Mammary epithelial cell (primary cell): ENCODE measurements at places on chromosomes 11 and 22. TPM values are rescaled to one million over a fixed set of nuclear protein-coding genes. Genes with fewer than 3 reads are reported as not detected.

BTBD18 gene
- not detected for total RNA-seq

PHOX2A gene
- total RNA-seq = not detected in 2 replicates

- peak; percentile 7 for DNase-seq
Measured at GRCh38 chr11:127789927-127790326, 789.4 kb upstream of the KIRREL3 start.

GRCh38 chr11:72921028-72921716 lies 107.0 kb downstream of the ATG16L2 start:
- DNase-seq = no peak

GRCh38 chr11:14519597-14519916 lies 629 bp downstream of the PSMA1 start:
- DNase-seq = no peak

- DNase-seq = no peak
Measured at GRCh38 chr11:61062181-61062930, 39.9 kb upstream of the CD5 start.

DNA sequence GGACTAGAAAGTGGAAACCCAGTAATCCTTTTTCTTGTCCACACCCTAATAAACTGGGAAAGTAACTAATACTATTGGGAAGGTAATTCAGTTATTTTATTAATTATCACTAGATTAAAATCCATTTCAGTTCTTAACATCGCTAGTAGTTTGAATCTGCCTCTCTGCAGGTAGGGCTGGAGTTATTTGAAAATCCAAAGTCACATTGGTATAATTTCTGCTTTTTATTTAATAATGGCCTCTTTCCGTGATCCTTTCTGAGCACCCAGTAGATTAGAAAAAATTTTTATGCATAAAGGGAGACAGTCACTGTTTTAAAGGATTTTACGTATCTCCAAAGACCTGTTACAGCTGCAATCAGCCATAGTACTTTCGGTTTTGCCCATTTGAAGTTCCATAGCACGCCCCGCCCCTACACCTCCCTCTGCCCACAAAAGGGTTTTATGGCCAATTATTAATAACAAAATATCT lies 605 bp upstream of the COPB1 start:
- DNase-seq = peak; percentile 40
